Stimulated activated CD8-positive, alpha-beta memory T cell treated with anti-CD3 and anti-CD28 coated beads, Interleukin-4, amount 100 ng/mL, for 1 hour (primary cell): ENCODE measurements at places on chromosomes 5 and 9.

DNA sequence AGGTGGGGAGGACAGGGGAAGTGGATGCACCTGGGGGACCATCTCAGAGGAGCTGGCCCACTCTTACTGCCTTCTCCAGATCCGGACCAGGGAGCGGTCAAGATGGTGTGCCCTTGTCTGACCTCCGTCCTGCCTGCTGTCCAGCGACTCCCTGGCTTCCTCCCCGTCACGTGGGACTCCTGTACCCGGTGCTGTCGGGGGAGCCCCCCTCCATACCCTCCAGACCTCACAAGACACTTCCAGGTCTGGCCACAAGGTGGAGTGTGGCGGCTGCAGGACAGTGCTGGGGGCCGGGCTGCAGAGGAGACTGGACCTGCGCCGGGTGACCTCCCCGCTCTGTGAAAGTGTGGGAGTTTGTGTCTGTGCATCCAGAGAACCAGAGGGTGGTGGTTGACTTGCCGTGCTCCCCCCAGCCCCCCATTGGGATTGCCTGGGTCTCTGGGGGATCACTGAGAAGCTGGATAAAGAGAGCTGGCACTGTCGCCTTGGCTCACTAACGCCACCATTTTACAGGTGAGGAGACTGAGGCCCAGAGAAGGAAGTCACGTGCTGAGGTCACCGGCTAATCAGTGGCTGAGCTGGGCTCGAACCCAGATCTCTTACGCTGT is 1.9 kb upstream of the CRB2 start:
- DNase-seq, result peak; percentile 18

DNA sequence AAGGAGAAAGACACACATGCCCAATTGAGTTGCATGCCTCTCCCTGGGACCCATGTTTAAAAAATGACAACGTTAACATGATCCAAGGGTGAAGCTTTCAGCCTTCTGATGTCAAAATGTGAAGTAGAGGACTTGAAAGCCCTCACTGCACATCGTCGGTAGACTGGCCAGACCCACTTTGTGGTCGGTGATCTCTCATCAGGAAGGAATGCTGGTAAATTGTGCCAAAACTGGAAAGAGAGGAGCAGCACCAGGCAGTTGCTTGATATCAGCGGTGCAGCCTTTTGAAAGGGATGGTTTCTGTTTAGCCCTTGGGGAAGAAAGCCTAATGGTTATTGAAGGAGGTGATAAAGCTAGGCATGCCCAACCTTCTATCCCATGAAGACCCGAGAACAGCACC is 125.3 kb upstream of the MARCHF11 start:
- DNase-seq, result no peak

DNA sequence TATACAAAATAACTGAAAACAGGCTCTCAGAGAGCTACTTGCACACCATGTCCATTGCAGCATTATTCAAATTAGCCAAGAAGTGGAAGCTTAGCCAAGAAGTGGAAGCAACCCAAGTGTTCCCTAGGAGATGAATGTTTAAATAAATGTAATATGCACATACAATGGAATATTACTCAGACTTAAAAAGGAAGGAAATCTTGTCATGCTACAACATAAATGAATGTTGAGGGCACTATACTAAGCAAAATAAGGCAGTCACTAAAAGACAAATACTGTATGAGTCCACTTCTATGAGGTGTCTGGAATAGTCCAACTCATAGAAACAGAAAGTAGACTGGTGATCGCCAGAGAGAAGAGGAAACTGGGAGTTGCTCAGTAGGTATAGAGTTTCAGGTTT is 438.1 kb downstream of the MAT2B start:
- DNase-seq, result no peak

DNA sequence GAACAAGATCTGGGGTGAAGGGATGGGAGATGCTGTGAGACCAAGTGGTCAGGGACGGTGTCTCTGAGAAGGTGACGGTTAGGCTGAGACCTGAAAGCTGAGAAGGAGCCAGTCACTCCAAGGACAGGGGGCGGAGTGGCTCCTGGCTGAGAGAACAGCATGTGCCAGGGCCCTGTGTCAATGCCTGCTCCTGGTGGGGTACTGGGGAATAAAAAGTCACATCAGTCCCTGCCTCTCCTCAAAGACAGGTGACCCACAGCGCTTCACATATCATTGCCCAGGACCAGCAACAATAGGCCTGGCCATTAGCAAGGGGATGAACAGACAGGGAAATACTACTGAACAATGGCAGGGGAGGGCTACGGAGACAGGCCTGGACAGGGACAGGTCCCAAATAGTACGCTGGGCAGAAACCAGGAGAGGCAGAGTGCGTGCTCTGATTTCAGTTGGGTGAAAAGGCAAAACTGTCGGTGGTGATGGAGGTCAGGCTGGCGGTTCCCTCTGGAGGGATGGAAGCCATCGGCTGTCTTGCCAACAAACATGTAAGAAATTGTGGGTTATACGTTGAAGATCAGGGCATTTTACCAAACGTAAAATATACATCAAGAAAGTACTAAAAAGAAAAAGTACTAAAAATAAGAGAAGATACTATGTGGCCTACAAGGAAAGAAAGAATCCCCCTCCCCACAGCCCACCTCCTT is 64.3 kb downstream of the C9orf50 start:
- no peak for DNase-seq

GRCh38 chr5:88693071-88693932 is 189.7 kb downstream of the MEF2C start:
- DNase-seq, result no peak

- DNase-seq, result no peak
These were observed 479.5 kb downstream of the TAF11L14 start for GRCh38 chr5:18113721-18114120.

DNA sequence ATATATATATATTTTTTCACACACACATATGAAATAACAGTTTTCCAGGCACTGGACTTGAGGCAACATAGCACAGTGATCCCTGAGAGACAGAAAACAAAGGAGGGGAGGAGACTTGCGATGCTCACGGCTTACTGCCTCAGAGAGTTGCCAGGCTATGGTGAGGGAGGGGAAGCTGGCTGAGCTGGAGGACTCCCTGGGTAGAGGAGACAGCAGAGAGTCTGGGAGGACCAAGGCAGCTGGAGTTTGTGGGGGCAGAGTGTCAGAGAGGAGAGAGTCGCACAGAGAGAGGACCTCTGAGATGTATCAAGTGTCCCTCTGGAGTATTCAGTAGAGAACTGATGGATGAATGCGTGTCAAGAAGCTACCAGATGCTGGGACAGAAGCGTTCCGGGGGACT is 23.1 kb upstream of the QSOX2 start:
- no peak for DNase-seq

DNA sequence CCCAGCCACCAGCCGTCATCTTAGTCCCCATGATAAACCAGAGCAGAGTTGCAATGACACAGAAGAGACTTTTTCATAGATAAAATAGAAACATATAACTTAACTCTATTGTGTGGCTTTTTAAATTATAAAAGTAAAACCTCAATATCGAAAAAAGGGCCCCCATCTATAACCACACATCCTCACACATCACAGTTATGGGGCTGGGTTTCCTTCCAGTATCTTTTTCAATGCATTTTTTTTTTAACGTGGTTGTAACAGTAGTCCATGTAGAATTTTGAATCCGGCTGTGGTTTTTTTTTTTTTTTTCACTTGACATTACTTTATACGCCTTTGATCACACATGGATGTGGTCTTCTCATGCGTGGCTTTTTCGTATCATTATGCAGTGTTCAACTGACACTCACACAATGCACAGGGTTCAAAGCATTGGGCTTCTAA is 77.4 kb downstream of the CFAP77 start:
- DNase-seq, result no peak

DNA sequence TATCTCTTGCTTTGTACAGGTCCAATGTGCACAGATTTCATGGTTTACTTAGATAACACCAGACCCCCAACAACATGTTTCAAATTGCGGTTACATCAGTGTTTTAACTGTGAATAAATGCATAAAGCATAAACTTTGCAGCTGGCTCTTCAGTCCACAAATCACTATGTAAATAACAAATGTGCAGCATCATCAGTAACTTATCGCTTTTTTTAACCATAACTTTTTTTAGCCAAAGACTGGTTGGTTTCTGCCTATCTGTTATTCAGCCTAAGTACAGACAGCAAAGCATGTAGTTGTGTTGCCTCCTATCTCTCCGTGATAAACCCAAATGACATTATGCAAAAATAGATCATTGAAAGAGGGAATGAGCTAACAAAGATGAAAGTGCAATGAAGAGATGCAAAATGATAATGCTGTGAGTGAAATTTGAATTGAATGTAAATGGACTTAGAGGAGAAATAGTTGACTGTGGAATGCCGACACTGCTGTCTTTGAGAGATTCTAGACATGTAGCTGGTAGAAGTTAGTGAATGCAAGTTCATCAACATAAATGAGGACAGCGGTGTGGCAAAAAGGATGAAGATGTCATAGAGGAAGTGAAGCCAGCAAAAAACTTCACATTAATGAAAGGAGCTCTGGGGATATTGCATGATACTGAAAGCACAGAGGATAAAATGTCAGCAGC is 108.8 kb downstream of the PDE8B start:
- DNase-seq, result no peak

DNA sequence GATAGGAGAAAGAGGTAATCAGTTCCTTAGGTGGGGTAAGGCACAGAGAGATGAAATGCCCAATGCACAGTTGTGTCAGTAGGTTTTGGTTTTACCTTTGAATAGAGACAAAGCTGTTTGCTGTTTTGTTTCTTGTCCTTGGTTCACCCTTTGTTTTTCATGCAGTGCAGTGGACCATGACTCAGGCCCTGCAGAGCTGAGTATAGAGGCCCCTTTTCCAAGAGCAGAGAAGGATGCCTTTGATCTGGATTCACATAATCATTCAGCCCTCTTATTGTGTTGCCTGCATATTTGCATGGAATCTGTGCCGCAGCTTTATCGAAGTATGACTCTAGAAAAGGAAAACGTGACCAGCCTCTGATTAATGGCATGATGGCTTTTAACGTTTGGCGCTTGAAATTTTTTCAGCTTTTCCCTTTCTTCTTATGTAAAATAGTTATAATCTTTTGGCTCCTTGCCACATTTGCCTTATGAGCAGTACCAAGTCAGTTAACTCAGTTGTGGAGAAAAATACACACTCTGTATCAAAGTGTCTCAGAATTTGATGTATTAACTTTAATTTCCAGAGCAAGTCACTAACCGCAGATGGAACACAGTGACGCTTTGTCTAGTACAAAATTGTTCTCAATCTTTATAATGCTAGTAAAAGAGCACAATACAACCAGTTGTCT is 197.6 kb downstream of the KDM4C start:
- DNase-seq, result no peak

- no peak for DNase-seq
These were observed 75.1 kb upstream of the IER5L start for GRCh38 chr9:129252937-129253802.

DNA sequence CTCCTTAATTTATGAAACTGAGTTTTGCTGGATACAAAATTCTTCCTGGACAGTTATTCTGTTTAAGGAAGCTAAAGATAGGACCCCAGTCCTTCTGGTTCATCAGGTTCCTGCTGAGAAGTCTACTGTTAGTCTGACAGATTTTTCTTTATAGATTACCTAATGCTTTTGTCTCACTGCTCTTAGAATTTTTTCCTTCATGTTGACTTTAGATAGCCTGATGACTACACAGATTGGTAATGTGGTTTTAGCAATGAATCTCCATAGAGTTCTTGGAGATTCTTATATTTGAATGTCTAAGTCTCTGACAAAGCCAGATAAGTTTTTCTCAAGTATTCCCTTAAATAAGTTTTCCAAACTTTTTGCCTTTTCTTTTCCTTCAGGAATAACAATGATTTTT is 419.7 kb downstream of the CDH10 start:
- DNase-seq, result no peak

DNA sequence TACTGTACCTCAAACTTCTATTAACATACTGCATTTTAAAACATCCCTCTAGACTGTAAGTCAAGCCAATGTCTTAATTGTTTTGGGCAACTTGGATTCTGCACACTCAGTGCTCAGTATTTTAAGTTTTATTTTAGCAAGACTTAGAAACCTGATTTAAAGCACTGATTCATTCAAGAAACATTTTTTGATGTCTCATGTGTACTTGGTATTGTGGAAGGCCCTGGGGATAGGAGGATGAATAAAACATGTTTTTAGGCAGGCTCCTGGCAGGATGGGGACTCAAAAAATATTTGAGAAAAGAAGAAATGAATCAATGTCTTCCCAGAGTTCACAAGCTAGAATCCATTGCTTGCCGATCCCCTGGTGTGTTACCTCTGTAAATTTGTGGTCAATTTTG is 334.0 kb upstream of the PUM3 start:
- DNase-seq, result no peak

DNA sequence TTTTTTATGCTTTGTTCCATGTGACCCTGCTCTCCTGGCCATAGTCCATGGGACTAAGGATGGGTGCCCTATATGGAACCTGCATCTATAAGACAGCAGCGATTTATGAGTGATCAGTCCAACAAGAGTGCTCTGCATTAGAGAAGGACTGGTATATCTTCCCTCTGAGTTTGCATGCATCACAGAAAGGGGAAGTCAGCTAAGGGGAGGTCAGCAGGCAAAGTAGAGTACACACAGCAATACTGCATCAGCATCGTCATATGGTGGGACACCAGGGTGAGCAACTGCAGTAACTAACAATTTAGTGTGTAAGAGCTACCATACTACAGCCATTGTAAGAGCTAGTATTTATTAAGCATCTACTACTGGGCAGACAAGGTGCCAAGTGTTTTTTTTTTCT is 311.3 kb downstream of the NDUFS4 start:
- no peak for DNase-seq

- DNase-seq, result no peak
These were observed 160.1 kb upstream of the DAB2 start for GRCh38 chr5:39584927-39585326.

DNA sequence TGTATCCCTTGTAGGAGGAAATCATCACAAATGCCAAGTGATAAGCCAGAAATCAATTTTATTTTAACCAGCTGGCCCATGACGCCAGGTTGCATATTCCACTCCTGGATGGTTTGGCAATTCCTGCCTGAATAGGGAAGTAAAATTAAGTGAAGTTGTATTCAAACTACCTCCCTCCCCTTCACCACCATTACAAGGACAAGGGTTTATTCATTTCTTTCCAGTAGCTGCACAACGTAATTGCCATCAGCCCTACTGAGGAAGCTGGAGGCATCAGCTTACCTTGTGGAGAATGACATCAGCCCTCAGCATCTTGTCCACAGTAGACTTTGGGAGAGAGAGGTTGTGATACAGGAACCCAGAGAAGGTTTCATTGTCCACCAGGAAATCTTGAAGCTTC is 66.6 kb downstream of the ABCA1 start:
- DNase-seq, result no peak

GRCh38 chr5:140413230-140413629 is 11.6 kb downstream of the ANKHD1 start:
- DNase-seq, result no peak

- DNase-seq, result no peak
These were observed 216.7 kb downstream of the SMARCA2 start for GRCh38 chr9:2231829-2232228.

GRCh38 chr9:126320158-126320922 is 6.3 kb upstream of the MVB12B start:
- DNase-seq, result no peak

DNA sequence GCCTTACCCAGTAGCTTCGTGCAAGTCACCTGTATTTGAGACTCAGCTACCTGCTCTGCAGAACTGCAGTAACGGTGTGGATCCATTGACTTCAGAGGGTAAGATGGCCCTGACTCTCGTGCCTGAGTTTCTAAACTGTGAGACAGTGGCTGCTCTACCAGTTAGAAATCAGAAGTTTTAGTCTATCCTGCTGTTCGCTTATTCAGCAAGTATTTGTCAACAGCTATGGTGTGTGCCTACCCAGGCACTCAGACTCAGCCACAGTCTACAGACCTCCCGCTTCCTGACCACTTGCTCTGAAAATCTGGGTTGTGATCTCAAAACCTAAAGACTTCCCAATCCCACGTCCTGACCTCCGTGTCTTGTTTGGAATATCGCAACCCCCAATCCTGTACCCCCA is 13.5 kb downstream of the AQP3 start:
- no peak for DNase-seq
